ENCODE measurements at places on chromosomes 2 and 18. TPM values are rescaled to one million over a fixed set of nuclear protein-coding genes. Genes with fewer than 3 reads are reported as not detected.

DNA sequence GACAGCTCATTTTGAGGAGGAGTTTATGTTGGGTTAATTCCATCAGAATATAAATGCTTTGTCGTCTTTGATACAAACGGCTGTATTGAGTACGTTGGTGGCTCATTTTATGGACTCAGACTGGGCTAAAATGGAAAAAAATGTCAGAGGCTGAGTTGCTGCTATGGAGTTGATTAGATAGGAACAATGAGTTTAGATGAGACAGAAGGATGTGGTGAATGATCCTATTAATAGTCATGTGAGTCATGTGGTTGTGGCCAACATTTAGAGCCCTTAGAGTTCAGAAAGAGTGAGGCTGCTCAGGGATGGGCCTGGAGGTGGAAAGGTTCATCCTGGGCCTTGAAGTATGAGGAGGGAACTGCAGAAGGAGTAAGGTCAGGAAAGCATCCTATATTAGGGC lies 434.2 kb downstream of the MEIS1 start:
- no peak for DNase-seq

GRCh38 chr2:26054598-26055348 lies 20.9 kb downstream of the RAB10 start:
- DNase-seq = no peak

- DNase-seq = no peak
These were observed 330.3 kb upstream of the FIGN start for GRCh38 chr2:164066095-164066494.

- DNase-seq = peak; percentile 41
These were observed 90.7 kb downstream of the ZBTB7C start for GRCh38 chr18:48318436-48318835.

DNA sequence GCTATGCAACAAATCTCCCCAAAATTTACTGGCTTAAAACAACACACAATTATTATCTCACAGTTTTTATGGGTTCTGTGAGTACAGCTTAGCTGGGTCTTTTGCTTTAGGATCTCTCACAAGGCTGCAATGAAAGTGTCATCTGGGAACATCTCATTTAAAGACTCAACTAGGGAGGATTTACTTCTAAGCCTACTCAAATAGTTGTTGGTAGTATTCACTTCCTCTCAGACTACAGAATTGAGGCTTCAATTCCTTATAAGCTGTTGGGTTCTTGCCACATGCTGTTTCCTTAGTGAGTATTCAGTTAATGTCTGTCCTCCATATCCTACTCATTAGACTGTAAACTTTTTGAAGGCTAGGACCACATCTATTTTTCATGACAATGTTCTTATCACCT lies 72.3 kb downstream of the MDH1 start:
- DNase-seq = no peak

GRCh38 chr2:114472726-114473125 lies 30.3 kb downstream of the DPP10 start:
- no peak for DNase-seq

- no peak for DNase-seq
These were observed 23.4 kb upstream of the TMEM37 start for GRCh38 chr2:119408221-119408619.

The SALL3 gene
- total RNA-seq = not detected

- DNase-seq = no peak
These were observed 290.3 kb downstream of the C1D start for GRCh38 chr2:67772216-67773170.

DNA sequence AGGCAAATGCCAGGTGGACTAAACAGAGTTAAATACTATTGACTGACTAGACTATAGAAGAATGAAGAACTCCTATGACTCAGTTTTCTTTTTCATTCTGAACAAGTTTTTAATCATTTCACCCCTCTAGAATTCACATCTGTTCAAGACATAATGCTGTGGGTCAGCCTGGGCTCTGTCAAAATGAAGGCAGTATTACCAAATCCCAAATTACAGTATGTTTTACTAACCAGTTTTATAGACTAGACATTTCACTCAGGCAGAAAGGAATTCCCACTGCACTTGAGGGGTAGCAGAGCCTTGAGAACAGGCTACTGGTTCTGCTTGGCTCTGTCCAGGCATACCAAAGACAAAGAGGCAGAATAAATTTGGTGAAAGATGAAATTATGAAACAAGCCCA lies 511.7 kb downstream of the EPHA4 start:
- DNase-seq = no peak

The NLRC4 gene
- total RNA-seq = 25.4 TPM

The DTNA gene
- total RNA-seq = 7.7 TPM
